ENCODE measurements at places on chromosomes 4 and X. TPM values are rescaled to one million over a fixed set of nuclear protein-coding genes. Genes with fewer than 3 reads are reported as not detected.

DNA sequence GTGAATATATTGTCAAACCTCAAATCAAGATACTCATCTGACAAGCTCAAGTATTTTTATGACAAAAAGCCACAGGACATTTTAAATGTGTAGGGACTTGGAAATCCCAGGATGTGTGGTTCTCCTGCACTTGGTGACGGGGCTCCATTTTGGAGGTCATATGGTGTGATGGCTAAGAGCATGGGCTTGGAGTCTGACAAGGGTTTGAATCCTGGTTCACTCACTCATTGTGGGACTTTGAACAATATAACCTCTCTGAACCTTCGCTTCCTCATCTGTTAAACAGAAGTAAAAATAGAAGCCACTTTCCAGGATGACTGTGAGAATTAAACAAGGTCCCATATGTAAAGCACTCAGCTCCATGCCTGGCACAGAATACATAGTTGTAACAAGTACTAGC lies 99.6 kb downstream of the SMIM20 start:
- peaks cover 3% of the 10 kb centered on the region for H3K36me3 ChIP-seq
- peaks cover 64% of the 10 kb centered on the region for H3K27me3 ChIP-seq
- H3K27ac ChIP-seq = no peak overlapping the region

GRCh38 chr4:55363691-55364351 lies 17.8 kb downstream of the SRD5A3 start:
- H3K4me1 ChIP-seq = peaks cover 2% of the 10 kb centered on the region
- DNase-seq = no peak
- H3K27ac ChIP-seq = no peak overlapping the region
- H3K4me3 ChIP-seq = no peak overlapping the region
- H3K27me3 ChIP-seq = no peaks in the 10 kb centered on the region

DNA sequence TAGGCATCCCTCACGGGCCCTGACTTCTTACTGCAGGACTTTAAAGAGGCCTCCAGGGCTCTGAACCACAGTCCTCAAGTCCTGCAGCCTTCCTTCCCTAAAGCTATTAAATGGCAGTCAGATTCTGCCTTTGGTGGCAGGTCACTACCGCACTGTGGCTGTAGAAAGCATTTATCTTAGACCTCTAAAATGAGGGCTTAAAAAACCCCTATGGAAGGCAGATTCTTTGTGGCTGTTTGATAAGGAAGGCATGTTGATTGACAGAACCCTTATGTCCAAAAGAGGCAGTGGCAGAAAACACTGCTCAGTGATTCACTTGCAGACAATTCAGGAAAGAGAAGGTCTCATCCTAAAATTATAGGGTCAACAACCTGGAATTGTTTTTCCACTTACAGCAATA lies 79.2 kb downstream of the FBXL5 start:
- no peak overlapping the region for H3K4me3 ChIP-seq
- H3K27ac ChIP-seq = no peak overlapping the region
- no peaks in the 10 kb centered on the region for H3K36me3 ChIP-seq
- no peaks in the 10 kb centered on the region for H3K4me1 ChIP-seq
- DNase-seq = no peak

DNA sequence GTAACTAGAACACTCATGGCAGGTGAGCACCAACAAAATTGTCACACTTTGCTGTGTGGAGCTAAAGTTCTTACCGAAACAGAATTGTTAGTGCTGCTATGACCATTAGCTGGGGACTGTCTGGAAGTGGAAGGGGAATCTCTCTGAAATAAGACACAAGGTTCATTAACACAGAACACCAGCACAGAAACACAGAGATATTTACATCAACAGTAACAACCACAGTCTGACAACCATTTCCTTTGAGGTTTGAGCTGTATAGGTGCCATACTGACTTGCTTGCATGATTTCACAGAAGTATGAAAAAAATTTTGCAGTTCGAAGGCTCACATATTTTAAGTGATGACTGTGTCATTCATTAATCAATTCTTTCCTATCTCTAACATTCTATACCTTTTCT lies 109.8 kb downstream of the NYX start:
- H3K27me3 ChIP-seq = peaks cover 20% of the 10 kb centered on the region
- H3K4me1 ChIP-seq = peaks cover 35% of the 10 kb centered on the region
- peak overlapping the region; percentile 76 for H3K27ac ChIP-seq
- no peaks in the 10 kb centered on the region for H3K36me3 ChIP-seq

CPXCR1 gene
- not detected for total RNA-seq

- DNase-seq = no peak
- H3K36me3 ChIP-seq = no peaks in the 10 kb centered on the region
- H3K27me3 ChIP-seq = no peaks in the 10 kb centered on the region
These were observed 4.5 kb upstream of the TNIP3 start for GRCh38 chr4:121168446-121169281.

GRCh38 chr4:124846306-124846705 lies 133.8 kb upstream of the ANKRD50 start:
- no peak overlapping the region for H3K4me3 ChIP-seq
- H3K36me3 ChIP-seq = peaks cover 5% of the 10 kb centered on the region
- DNase-seq = no peak
- H3K27me3 ChIP-seq = no peaks in the 10 kb centered on the region
- no peak overlapping the region for H3K27ac ChIP-seq
- no peaks in the 10 kb centered on the region for H3K4me1 ChIP-seq

DNA sequence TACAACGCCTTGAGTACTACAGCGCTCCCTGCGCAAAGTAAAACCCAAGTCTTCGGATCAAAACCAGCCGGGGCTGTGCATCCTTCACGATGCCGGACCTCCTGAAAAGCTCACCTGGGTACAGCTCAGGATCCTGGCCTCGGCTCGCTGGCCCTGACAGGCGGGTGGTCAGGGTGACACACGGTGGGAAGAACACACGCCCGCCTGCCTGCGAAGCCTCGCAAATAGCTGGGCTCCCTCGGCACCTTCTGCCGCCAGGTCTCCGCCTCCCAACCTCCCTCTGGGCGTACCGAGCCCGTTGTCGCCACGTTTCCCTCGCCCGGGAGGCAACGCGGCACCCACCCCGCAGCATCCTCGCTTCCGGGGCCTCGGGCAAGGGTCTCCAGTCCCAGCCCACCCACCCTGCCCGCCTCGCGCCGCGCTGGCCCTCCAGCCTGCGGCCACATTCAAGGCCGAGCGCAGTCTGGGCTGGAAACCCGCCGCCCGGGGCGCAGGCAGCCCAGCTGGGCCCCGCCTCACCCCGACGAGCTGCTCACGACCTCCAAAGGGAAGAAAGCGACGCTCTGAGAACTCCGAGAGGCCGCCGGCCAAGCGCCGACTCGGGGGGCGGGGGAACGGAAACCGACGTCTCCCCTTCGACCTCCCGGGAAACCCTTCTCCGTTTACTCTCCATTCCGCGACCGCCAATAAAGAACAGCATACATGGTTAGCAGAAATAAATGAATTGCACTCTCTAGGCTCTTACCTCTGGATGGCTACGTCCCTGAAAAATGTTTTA lies 511 bp downstream of the PPM1K start:
- peaks cover 7% of the 10 kb centered on the region for H3K36me3 ChIP-seq
- peak overlapping the region; percentile 100 for H3K27ac ChIP-seq
- no peaks in the 10 kb centered on the region for H3K27me3 ChIP-seq
- H3K4me3 ChIP-seq = peak overlapping the region; percentile 98
- peak; percentile 74 for DNase-seq

DNA sequence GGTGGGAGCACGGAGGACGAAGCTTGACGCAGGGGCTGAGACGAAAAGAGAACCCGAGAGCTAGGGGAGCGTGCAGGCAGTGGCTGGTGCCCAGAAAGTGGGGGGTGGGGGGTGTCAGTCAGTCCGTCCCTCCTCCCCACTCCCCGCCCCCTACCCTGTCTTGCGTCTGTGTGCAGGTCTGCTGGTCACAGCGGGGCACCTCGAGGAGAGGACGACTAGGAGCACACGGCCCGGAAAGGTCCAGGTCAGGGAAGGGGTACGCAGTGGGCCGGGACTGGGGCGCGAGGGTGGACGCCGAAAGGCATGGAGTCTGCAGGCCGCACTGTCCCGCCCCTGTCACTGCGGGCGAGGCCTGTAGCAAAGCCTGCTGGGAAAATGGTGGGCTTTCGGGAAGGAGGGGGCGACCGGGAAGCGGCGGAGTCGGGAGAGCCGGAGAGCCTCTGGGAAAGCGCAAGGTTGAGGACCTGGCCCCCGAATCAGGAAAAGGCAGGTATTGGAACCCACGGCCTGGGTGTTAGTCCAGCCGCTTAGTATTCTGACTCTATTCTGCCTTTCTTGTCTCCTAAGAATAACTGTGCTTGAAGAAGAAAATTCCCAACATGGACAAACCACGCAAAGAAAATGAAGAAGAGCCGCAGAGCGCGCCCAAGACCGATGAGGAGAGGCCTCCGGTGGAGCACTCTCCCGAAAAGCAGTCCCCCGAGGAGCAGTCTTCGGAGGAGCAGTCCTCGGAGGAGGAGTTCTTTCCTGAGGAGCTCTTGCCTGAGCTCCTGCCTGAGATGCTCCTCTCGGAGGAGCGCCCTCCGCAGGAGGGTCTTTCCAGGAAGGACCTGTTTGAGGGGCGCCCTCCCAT lies 769 bp downstream of the TCEAL1 start:
- DNase-seq = peak; percentile 11
- H3K4me1 ChIP-seq = peaks cover 7% of the 10 kb centered on the region
- H3K36me3 ChIP-seq = no peaks in the 10 kb centered on the region
- peak overlapping the region; percentile 90 for H3K4me3 ChIP-seq
- H3K27ac ChIP-seq = peak overlapping the region; percentile 78
- peaks cover 14% of the 10 kb centered on the region for H3K27me3 ChIP-seq

DNA sequence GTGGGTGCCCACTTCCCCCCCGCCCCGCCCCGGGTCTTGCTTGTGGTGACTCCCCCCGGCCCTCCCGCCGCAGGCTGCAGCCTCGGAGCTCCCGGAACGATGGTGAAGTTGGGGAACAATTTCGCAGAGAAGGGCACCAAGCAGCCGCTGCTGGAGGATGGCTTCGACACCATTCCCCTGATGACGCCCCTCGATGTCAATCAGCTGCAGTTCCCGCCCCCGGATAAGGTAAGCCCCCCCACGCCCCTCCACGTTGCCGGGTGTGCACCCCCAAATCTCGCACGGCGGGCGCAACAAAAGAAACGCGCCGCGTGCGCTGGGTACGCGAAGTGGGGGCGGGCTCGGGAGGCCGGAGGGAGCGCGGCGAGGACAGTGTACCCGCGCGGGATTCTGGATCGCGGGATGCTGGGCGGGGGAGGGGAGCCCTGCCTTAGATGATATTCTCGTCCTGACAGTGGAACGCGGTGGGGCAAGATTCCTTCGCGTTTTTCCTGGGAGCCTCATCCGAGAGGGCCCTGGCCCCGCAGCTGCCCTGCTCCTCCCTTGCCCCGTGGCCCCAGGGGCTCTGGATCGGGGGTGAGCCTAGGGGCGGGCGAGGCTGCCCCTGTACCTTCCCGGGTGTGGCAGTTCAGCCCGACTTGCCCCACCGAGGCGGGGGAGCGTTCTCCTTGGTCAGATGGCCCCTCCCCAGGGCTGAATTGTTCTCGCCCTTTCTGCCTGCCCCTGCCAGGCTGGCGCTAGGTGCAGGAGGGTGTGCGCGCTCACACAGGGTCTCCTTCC lies 819 bp downstream of the NSG1 start:
- H3K36me3 ChIP-seq = no peaks in the 10 kb centered on the region
- no peaks in the 10 kb centered on the region for H3K4me1 ChIP-seq
- DNase-seq = peak; percentile 15
- peaks cover 35% of the 10 kb centered on the region for H3K27me3 ChIP-seq
- peak overlapping the region; percentile 82 for H3K4me3 ChIP-seq

GRCh38 chr4:142728233-142728632 lies 117.9 kb downstream of the INPP4B start:
- H3K36me3 ChIP-seq = no peaks in the 10 kb centered on the region
- no peak overlapping the region for H3K4me3 ChIP-seq
- no peak overlapping the region for H3K27ac ChIP-seq
- H3K27me3 ChIP-seq = no peaks in the 10 kb centered on the region
- peaks cover 8% of the 10 kb centered on the region for H3K4me1 ChIP-seq

GRCh38 chrX:151970027-151970426 lies 4.4 kb downstream of the GABRE start:
- H3K4me1 ChIP-seq = no peaks in the 10 kb centered on the region
- no peaks in the 10 kb centered on the region for H3K36me3 ChIP-seq
- H3K4me3 ChIP-seq = no peak overlapping the region
- DNase-seq = no peak

- no peak overlapping the region for H3K27ac ChIP-seq
- H3K27me3 ChIP-seq = no peaks in the 10 kb centered on the region
- no peak overlapping the region for H3K4me3 ChIP-seq
- DNase-seq = peak; percentile 12
These were observed 61.0 kb downstream of the ANXA3 start for GRCh38 chr4:78612398-78613178.

GRCh38 chr4:1579001-1579900 lies 104.9 kb downstream of the FAM53A start:
- H3K36me3 ChIP-seq = no peaks in the 10 kb centered on the region
- peak; percentile 83 for DNase-seq
- peaks cover 10% of the 10 kb centered on the region for H3K4me1 ChIP-seq
- no peak overlapping the region for H3K27ac ChIP-seq

APLN gene
- 0.23 TPM for total RNA-seq

Measured in activated T-cell treated with anti-CD3 and anti-CD28 coated beads, Interleukin-2, amount 50 U/mL, for 72 hours (primary cell).